ENCODE measurements at places on chromosomes 6 and 20. TPM values are rescaled to one million over a fixed set of nuclear protein-coding genes. Genes with fewer than 3 reads are reported as not detected.

Gene VGLL2
- total RNA-seq: not detected

Gene ACOT8
- total RNA-seq: 22.1 TPM

Gene JAG1
- total RNA-seq: 132 TPM

Gene CCN6
- total RNA-seq: 6.7 TPM

Gene PTCHD4
- total RNA-seq: 1.7 TPM

Gene PRR18
- 0.19 TPM for total RNA-seq

Gene PKIB
- total RNA-seq: 5.3 TPM

Gene ERVFRD-1
- total RNA-seq: 0.57 TPM

Gene ACTL10
- total RNA-seq: 3.0 TPM

Gene RIN2
- 109 TPM for total RNA-seq

DNA sequence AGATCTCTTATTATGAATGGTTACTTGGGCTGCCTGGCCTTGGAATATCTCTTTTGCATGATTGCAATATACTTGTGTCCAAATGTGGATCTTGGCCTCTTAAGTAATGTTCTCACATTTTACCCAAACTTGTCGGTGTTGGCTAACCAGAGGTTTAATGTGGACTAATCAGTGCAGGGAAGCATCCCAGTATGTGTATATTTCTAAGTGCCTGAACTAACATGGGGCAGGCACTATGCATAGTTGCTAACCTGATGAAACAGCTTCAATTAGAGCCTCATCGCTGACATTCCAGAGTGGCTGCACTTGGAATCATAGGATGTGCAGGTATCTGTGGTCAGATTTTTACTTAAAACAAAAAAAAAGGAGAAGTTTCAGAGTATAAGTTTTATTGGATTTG lies 160.0 kb downstream of the PDE7B start:
- H3K4me3 ChIP-seq: no peak overlapping the region
- no peaks in the 10 kb centered on the region for H3K4me1 ChIP-seq

- no peak overlapping the region for H3K4me3 ChIP-seq
- DNase-seq: no peak
- no peak overlapping the region for H3K27ac ChIP-seq
- H3K27me3 ChIP-seq: no peaks in the 10 kb centered on the region
These were observed 11.3 kb downstream of the NT5E start for GRCh38 chr6:85460921-85461797.

DNA sequence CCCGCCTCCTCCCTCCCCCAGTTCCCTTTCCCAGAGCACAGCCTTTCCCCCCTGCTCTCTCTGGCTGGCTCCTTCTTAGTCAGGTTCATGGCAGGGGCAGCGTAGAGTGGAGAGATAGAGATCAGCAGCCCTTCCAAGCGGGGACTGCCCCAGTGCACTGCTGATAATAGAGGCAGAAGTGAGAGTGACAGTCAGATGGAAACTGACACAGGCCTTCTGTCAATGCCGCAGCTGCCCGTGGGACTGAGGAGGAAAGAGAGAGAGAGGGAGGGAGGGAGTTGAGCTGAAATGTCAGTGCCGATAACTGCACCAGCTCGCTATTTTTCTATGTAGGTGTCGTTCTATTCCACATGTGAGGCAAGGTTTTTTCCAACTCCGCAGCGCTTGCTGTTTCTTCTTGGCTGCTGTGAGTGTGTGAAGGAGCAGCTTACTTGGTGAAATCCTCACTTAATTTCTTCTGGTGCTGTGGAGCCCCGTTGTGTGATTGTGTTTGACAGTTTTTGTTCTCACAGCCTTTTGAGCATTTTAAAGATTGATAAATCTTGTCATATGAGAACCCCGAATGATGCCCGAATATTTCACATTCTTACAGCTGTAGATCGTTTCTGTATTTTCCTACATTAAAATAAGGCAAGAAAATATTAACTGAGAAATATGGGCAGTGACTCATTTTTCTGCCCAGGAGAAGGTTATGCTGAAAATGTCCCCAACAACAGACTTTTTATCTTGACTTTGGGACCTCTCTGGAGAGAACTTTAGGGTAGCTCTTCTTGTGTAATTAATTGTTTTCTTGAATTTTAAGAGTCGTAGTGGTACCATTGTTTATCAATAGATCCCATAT lies 386.4 kb upstream of the MMS22L start:
- no peaks in the 10 kb centered on the region for H3K36me3 ChIP-seq
- H3K4me1 ChIP-seq: no peaks in the 10 kb centered on the region
- no peaks in the 10 kb centered on the region for H3K27me3 ChIP-seq
- no peak for DNase-seq
- peak overlapping the region; percentile 41 for H3K4me3 ChIP-seq

GRCh38 chr6:109580519-109580918 lies 97.5 kb upstream of the ZBTB24 start:
- no peak overlapping the region for H3K27ac ChIP-seq
- no peak overlapping the region for H3K4me3 ChIP-seq
- no peaks in the 10 kb centered on the region for H3K4me1 ChIP-seq
- H3K36me3 ChIP-seq: peaks cover 6% of the 10 kb centered on the region
- no peaks in the 10 kb centered on the region for H3K27me3 ChIP-seq

GRCh38 chr20:62743777-62744317 lies 35.2 kb downstream of the NTSR1 start:
- no peak for DNase-seq
- no peak overlapping the region for H3K27ac ChIP-seq
- no peak overlapping the region for H3K4me3 ChIP-seq
- no peaks in the 10 kb centered on the region for H3K4me1 ChIP-seq

DNA sequence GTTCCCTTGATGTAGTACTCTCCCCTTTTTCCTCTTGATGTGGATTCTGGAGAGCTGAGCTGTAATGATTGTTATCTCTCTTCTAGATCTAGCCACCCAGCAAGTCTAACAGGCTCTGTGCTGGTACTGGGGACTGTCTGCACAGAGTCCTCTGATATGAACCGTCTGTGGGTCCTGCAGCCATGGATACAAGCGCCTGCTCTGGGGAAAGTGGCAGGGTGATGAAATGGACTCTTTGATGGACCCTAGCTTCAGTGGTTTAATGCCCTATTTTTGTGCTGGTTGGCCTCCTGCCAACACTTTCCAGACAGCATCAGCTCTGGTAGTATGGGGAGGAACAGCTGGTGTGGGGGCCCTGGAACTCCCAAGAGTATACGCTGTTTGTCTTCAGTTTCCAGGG lies 216.3 kb downstream of the ADGRG6 start:
- H3K27me3 ChIP-seq: no peaks in the 10 kb centered on the region
- H3K4me1 ChIP-seq: no peaks in the 10 kb centered on the region
- no peak overlapping the region for H3K27ac ChIP-seq
- H3K36me3 ChIP-seq: no peaks in the 10 kb centered on the region

- H3K36me3 ChIP-seq: no peaks in the 10 kb centered on the region
- DNase-seq: no peak
- H3K27me3 ChIP-seq: no peaks in the 10 kb centered on the region
- peak overlapping the region; percentile 65 for H3K27ac ChIP-seq
- no peak overlapping the region for H3K4me3 ChIP-seq
These were observed 29.2 kb downstream of the B4GALT5 start for GRCh38 chr20:49684335-49684997.

DNA sequence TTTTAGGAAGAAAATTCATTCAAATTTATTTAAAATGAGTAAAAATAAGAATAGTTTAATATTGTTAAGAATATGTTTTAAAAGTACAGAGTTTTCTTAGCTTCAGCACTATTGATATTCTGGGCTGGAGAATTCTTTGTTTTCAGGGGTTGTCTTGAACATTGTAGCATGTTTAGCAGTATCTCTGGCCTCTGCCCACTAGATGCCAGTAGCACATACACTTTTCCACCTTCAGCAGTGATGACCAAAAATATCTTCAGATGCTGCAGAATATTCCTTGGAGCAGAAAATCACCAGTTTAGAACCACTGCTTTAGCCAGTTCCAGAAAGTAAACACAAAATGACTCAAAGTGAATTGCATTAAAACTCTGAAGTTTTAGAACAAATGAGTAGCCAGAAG lies 19.4 kb upstream of the SDHAF4 start:
- no peak overlapping the region for H3K27ac ChIP-seq
- no peak overlapping the region for H3K4me3 ChIP-seq
- no peak for DNase-seq
- H3K4me1 ChIP-seq: no peaks in the 10 kb centered on the region

GRCh38 chr20:62143957-62144825 lies 622 bp downstream of the SS18L1 start:
- peak; percentile 51 for DNase-seq
- no peaks in the 10 kb centered on the region for H3K27me3 ChIP-seq
- H3K4me3 ChIP-seq: peak overlapping the region; percentile 57
- peaks cover 2% of the 10 kb centered on the region for H3K4me1 ChIP-seq
- H3K27ac ChIP-seq: peak overlapping the region; percentile 52

GRCh38 chr6:108132863-108133262 lies 33.0 kb upstream of the NR2E1 start:
- H3K27ac ChIP-seq: no peak overlapping the region
- no peaks in the 10 kb centered on the region for H3K36me3 ChIP-seq
- peaks cover 3% of the 10 kb centered on the region for H3K4me1 ChIP-seq
- peaks cover 47% of the 10 kb centered on the region for H3K27me3 ChIP-seq

- H3K27ac ChIP-seq: no peak overlapping the region
- H3K4me3 ChIP-seq: no peak overlapping the region
- H3K27me3 ChIP-seq: no peaks in the 10 kb centered on the region
- no peak for DNase-seq
These were observed 64.2 kb upstream of the NXT1 start for GRCh38 chr20:23286346-23286745.

DNA sequence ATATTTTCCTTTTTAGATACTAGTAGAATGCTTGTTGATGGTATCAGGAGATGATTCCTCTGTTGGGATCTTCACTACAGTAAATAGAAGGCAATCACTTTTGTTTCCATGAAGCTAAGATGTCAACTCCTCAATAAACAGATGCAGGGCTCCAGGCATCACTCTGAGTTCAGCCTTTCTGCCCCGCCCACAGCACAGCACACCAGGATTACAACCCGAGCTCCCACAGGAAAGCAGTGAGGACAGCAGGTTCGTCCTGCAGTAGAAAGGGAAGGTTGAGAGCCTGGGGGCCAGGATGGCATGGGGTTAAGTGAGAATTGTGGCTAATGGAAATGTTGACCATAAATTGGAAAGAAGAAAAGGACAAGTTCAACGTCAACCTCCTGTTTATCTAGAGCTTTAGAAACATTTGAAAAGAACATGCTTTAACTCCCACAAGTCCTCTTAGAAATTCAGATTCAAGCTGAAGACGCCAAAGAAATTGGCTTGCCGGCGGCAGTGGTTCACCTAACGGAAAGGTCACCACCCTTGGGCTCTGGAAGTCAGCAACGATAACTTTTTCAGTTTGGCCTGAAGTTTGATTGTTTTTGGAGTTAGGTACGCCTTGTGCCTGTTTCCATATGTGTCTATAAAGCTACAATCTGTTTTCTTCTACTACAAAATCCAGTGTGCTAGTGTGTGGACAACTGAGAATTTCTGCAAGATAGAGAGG lies 144.4 kb upstream of the PDE10A start:
- DNase-seq: no peak
- H3K36me3 ChIP-seq: no peaks in the 10 kb centered on the region
- H3K4me3 ChIP-seq: no peak overlapping the region
- no peaks in the 10 kb centered on the region for H3K27me3 ChIP-seq
- H3K27ac ChIP-seq: no peak overlapping the region

DNA sequence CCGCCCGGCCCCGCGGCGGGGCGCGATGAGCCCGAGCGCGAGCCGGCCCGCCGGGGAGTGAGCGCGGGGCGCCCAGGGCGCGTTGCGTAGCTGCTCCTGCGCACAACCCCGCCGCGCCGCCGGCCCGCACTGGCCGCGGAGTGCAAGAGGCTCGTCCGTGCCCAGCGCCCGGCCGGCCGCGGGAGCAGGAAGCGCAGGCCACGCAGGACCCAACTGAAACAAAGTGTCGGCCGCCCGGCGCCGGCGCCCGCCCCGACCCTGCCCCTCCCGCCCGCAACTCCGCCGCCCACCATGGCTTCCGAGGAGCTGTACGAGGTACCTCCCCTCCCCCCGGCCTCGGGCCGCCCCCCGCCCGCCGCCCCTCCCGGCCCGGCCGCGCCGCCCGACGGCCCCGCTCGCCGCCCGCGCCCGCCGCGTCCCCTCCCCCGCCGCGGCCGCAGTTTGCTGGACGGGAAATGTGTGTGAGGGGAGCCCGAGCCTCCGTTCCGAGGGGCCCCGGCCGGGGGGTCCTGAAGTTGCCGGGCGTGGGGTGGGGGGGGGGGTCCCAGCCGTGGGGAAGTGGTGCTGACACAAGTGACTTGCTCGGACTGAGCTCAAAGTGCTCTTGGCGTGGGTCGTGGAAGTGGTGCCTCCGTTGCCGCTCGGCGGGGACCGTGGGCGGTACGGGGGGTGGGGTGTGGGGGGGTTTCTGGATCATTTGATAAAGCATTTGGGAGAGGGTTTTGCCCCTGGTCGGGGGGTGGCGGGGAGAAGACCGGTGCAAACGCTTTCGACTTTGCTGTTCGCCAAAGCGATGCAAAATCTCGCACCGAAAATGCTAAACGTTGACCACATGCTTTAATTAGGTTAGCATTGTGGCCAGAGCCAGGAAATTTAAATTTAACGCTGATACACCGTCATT lies 539 bp downstream of the CDYL start:
- H3K27ac ChIP-seq: no peak overlapping the region
- H3K4me3 ChIP-seq: peak overlapping the region; percentile 79
- H3K27me3 ChIP-seq: peaks cover 2% of the 10 kb centered on the region
- peaks cover 8% of the 10 kb centered on the region for H3K4me1 ChIP-seq
- DNase-seq: peak; percentile 65
- H3K36me3 ChIP-seq: no peaks in the 10 kb centered on the region

- no peak overlapping the region for H3K4me3 ChIP-seq
- H3K36me3 ChIP-seq: no peaks in the 10 kb centered on the region
- H3K27ac ChIP-seq: no peak overlapping the region
- DNase-seq: no peak
- H3K4me1 ChIP-seq: no peaks in the 10 kb centered on the region
These were observed 38.2 kb downstream of the C6orf132 start for GRCh38 chr6:42104095-42104803.

GRCh38 chr6:5199702-5200101 lies 61.0 kb downstream of the LYRM4 start:
- peaks cover 4% of the 10 kb centered on the region for H3K4me1 ChIP-seq
- no peak overlapping the region for H3K27ac ChIP-seq
- no peaks in the 10 kb centered on the region for H3K27me3 ChIP-seq
- no peak for DNase-seq
- no peak overlapping the region for H3K4me3 ChIP-seq

- no peaks in the 10 kb centered on the region for H3K36me3 ChIP-seq
- H3K4me1 ChIP-seq: no peaks in the 10 kb centered on the region
- no peaks in the 10 kb centered on the region for H3K27me3 ChIP-seq
- peak overlapping the region; percentile 8 for H3K27ac ChIP-seq
- no peak overlapping the region for H3K4me3 ChIP-seq
These were observed 67.1 kb downstream of the ELOVL5 start for GRCh38 chr6:53281518-53282215.

DNA sequence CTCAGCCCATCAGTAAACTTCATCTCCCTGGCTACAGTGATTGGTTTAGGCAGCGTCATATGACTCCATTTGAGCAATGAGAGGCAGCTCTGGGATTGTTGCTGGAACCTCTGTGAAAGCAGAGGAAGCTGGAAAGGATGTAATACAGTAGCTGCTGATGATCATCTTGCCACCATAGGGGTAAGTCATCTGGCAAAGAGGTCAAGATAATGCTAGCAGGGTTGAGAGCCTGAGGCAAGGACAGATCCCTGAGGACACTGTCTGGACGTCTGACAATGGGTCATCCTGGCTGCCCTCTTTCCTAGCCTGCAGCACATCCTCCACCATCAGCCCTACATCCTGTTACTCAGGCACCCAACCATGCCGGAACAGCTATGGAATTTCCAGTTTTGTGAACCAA lies 25.5 kb upstream of the FKBP1A start:
- H3K27me3 ChIP-seq: no peaks in the 10 kb centered on the region
- no peak overlapping the region for H3K4me3 ChIP-seq
- no peaks in the 10 kb centered on the region for H3K4me1 ChIP-seq
- no peaks in the 10 kb centered on the region for H3K36me3 ChIP-seq
- DNase-seq: no peak

- no peak overlapping the region for H3K4me3 ChIP-seq
- no peaks in the 10 kb centered on the region for H3K4me1 ChIP-seq
These were observed 217.3 kb upstream of the TENT5A start for GRCh38 chr6:81969814-81970213.

GRCh38 chr6:160293844-160294243 lies 35.2 kb upstream of the SLC22A2 start:
- no peaks in the 10 kb centered on the region for H3K36me3 ChIP-seq
- DNase-seq: no peak
- H3K4me3 ChIP-seq: no peak overlapping the region

Measured in kidney (tissue), 22 donors.